Activated CD8-positive, alpha-beta T cell treated with anti-CD3 and anti-CD28 coated beads, Interleukin-2, amount 10 ng/mL, durations not matched to agents 7 days and 5 days (primary cell): ENCODE measurements at places on chromosomes 12 and 14.
A peak's percentile ranks its signal among the peaks of the same experiment; 100 is the strongest.

DNA sequence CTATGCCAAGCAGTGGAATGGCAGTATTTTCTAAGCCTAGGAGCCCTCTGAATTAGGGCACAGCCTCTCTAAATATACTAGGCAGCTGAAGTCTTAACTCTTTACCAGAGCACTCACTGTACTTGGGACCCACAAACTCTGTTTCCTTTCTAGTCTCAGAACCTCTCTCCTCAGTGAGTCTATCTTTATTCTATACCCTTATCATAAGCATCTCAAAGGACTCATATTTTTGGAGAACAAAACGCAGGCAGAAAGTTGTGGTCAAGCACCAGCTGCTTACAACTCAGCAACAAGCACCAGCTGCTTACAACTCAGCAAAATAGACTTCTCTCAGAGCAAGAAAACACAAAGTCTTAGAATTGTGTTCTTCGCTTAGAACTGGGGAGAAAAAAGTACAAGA lies 993 bp downstream of the CCDC196 start:
- H3K27ac ChIP-seq, result no peak overlapping the region
- H3K36me3 ChIP-seq, result no peaks in the 10 kb centered on the region
- no peak for DNase-seq

DNA sequence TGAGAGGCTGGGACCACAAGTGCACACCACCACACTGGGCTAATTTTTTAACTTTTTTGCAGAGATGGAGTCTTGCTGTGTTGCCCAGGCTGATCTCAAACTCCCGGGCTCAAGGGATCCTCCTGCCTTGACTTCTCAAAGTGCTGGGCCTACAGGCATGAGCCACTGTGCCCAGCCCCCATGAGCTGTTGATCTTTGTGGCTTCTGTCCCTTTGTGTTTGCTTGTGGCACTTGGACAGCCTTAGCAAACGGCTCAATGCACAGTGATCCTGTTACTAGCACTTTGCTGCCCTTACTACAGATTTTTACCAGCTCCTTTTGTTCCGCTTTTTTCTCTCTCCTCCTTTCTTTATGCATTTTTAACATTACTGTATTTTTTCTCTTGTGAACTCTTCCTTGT lies 25.3 kb upstream of the EVL start:
- H3K4me3 ChIP-seq, result no peak overlapping the region
- no peak for DNase-seq
- peaks cover 10% of the 10 kb centered on the region for H3K4me1 ChIP-seq
- no peaks in the 10 kb centered on the region for H3K27me3 ChIP-seq

DNA sequence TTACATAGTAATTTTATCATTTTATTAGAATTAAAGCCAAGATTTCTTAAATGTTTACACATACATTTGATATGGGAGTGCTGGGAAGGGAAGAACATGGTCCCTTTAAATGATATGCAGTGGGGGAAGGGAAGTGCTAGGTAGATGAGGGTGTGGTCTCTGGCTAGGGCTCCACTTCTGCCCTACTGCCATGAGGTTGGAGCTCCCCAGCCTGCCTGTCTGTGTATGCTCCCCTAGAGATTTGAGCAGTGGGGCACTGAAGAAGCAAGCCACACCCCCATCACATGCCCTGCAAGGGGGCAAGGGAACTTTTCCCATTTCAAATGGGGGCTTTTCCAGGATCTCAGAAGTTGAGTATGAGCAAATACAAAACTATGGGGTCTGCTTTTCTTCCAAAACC lies 25.5 kb downstream of the CLECL1 start:
- H3K36me3 ChIP-seq, result peaks cover 40% of the 10 kb centered on the region
- H3K4me1 ChIP-seq, result peaks cover 54% of the 10 kb centered on the region
- no peak for DNase-seq
- peak overlapping the region; percentile 85 for H3K27ac ChIP-seq

GRCh38 chr14:103749860-103750259 lies 34.2 kb downstream of the ZFYVE21 start:
- H3K4me1 ChIP-seq, result peaks cover 29% of the 10 kb centered on the region
- H3K36me3 ChIP-seq, result peaks cover 6% of the 10 kb centered on the region
- H3K4me3 ChIP-seq, result no peak overlapping the region
- no peaks in the 10 kb centered on the region for H3K27me3 ChIP-seq
- peak overlapping the region; percentile 24 for H3K27ac ChIP-seq

- DNase-seq, result no peak
- H3K36me3 ChIP-seq, result no peaks in the 10 kb centered on the region
- no peaks in the 10 kb centered on the region for H3K4me1 ChIP-seq
- H3K4me3 ChIP-seq, result no peak overlapping the region
Measured at GRCh38 chr12:53782093-53782703, 30.4 kb upstream of the CISTR start.

- H3K4me3 ChIP-seq, result peak overlapping the region; percentile 24
- H3K36me3 ChIP-seq, result no peaks in the 10 kb centered on the region
- peaks cover 5% of the 10 kb centered on the region for H3K27me3 ChIP-seq
- H3K27ac ChIP-seq, result no peak overlapping the region
- DNase-seq, result peak; percentile 88
Measured at GRCh38 chr12:110826592-110827200, 20.1 kb upstream of the CCDC63 start.

- H3K36me3 ChIP-seq, result no peaks in the 10 kb centered on the region
- DNase-seq, result no peak
- no peaks in the 10 kb centered on the region for H3K27me3 ChIP-seq
Measured at GRCh38 chr12:100671396-100672074, 98.1 kb downstream of the GAS2L3 start.

- H3K27me3 ChIP-seq, result no peaks in the 10 kb centered on the region
- H3K4me3 ChIP-seq, result peak overlapping the region; percentile 54
- H3K27ac ChIP-seq, result peak overlapping the region; percentile 86
- H3K4me1 ChIP-seq, result peaks cover 89% of the 10 kb centered on the region
- H3K36me3 ChIP-seq, result peaks cover 27% of the 10 kb centered on the region
- no peak for DNase-seq
Measured at GRCh38 chr12:64673490-64674169, 63.3 kb downstream of the RASSF3 start.

- H3K4me3 ChIP-seq, result no peak within 1 kb of the TSS
- H3K27me3 ChIP-seq, result peaks cover 12% of the 10 kb centered on the region
- no peak for DNase-seq
- H3K4me1 ChIP-seq, result no peaks in the 10 kb centered on the region
- H3K27ac ChIP-seq, result no peak within 1 kb of the TSS
Measured at GRCh38 chr12:7503686-7504415, at the start of gene CD163. CD163 (minus strand) TSS chr12:7503777; CDS start chr12:7503690, 87 bp downstream.

- peaks cover 4% of the 10 kb centered on the region for H3K36me3 ChIP-seq
- H3K4me1 ChIP-seq, result peaks cover 5% of the 10 kb centered on the region
- DNase-seq, result no peak
- H3K27me3 ChIP-seq, result no peaks in the 10 kb centered on the region
Measured at GRCh38 chr12:120481022-120481767, 11.6 kb upstream of the SRSF9 start.

GRCh38 chr12:48351022-48351708 lies 446 bp upstream of the ZNF641 start:
- no peak for DNase-seq
- peak overlapping the region; percentile 74 for H3K27ac ChIP-seq
- peaks cover 27% of the 10 kb centered on the region for H3K36me3 ChIP-seq
- H3K4me3 ChIP-seq, result peak overlapping the region; percentile 77
- peaks cover 20% of the 10 kb centered on the region for H3K4me1 ChIP-seq

DNA sequence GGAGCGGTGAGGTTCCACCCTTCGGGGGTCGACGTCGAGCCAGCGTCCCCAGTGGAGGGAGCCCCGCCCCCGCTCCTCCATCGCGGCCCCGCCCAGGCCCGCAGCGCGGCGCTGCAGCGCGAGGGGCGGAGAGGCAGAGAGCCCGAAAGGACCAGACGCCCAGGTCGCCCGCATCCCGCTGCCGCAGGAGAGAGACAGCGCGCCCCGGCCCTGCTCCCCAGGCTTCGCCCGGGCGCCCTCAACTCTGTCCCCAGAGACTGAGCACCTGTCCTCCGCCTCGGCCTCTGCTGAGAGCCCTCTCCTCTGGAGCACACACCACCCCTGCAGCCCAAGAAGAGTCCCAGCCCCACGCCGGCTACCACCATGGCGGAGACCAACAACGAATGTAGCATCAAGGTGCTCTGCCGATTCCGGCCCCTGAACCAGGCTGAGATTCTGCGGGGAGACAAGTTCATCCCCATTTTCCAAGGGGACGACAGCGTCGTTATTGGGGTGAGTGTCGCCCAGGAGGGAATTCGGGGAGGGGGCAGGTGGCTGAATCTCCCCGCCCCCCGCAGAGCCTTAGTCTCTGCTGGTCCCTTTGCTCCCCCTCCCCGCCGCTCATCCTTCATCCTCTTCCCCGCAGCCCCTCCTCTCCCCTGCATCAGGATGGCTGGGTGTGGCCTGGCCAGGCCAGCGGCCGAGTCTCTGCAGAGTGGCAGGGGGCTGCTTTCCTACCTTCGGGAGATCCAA lies at the start of gene KIF5A:
KIF5A (plus strand) TSS at position 136 of the 732 bp plus-strand sequence; CDS start at position 364, 228 bp downstream.
- peak within 1 kb of the TSS; percentile 76 for H3K4me3 ChIP-seq
- peak; percentile 70 for DNase-seq
- H3K27ac ChIP-seq, result no peak within 1 kb of the TSS

- H3K27me3 ChIP-seq, result no peaks in the 10 kb centered on the region
- no peak for DNase-seq
- H3K36me3 ChIP-seq, result no peaks in the 10 kb centered on the region
Measured at GRCh38 chr14:102764220-102764671, 13.0 kb upstream of the TRAF3 start.

DNA sequence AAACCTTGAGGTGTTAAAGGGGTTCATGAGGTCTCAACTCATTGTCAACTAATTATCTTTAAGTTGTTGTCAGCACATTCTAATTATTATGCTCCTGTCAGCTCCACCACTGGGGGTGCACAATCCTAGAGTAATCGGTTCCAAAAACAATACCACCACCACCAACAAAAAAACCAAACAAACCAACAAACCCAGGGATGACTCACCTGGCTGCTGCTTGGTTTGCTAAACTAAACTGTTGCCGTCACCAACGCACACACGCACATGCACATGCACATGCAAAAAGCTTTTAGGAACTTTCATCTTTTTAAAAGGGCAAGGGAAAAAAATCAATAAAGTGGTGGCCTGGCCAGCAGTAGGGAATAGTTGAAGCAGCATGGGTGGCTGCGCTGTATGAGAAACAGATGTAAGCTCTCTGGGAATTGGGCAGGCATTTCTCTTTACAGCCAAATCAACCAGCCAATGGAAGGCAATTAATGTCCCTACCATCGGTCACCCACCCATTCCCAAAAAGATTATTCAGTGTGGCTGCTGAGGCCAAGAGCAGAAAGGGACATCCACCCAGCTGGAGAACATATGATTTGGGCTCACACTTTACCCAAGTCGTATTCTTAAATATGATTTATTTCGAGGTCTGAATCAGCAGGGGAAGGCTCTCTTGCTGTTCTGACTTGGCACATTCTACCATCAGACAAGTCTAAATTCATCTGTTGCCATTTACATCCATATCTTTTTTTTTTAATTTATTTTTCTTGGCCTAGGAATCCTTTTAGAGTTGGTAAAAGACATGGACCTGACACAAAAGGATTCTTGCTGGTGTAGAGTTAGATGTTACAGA lies 20.0 kb downstream of the TMEM30B start:
- H3K4me1 ChIP-seq, result no peaks in the 10 kb centered on the region
- H3K36me3 ChIP-seq, result no peaks in the 10 kb centered on the region
- no peak overlapping the region for H3K27ac ChIP-seq
- H3K4me3 ChIP-seq, result no peak overlapping the region

- no peak for DNase-seq
- H3K36me3 ChIP-seq, result peaks cover 4% of the 10 kb centered on the region
- H3K4me1 ChIP-seq, result peaks cover 4% of the 10 kb centered on the region
- H3K27ac ChIP-seq, result no peak overlapping the region
- H3K4me3 ChIP-seq, result no peak overlapping the region
Measured at GRCh38 chr12:130160711-130161231, 1.5 kb upstream of the FZD10 start.

DNA sequence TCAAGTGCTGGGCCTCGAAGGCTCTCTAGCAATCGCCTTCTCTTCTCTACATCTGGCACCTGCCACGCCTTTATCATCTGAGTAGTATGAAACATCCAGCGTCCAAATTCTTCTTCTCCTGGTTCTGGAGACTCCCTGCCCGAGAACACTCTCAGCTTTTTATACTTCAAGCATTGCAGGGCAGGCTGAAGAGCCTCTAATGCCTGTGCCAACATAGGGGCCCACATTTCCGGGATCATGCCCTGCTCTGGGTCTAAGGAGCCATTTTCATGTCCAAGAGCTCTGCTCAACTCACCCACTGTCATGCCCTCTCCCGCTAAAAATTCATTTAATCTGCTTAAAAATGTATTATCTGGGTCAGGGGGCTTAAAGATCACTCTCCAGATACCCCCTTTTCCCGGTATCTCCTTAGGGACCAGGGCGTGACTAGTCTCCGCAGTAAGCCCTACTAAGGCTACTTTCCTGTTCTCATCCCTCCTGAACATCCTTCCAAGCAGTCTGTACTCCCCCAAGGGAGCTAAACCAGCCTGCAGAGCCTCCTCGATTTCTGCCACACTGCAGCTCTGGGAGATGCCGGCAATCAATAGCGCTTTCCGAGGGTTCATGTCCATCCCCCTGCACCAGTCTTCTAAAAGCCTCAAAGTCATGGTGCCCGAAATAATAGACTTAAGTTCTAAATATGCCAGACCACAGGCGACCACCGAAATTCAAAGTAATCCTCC lies 940 bp downstream of the MOAP1 start:
- peaks cover 34% of the 10 kb centered on the region for H3K4me1 ChIP-seq
- no peaks in the 10 kb centered on the region for H3K27me3 ChIP-seq
- H3K27ac ChIP-seq, result peak overlapping the region; percentile 91
- DNase-seq, result no peak

GRCh38 chr12:18074001-18074400 lies 16.0 kb downstream of the RERGL start:
- no peak overlapping the region for H3K27ac ChIP-seq
- DNase-seq, result no peak
- no peaks in the 10 kb centered on the region for H3K27me3 ChIP-seq
- H3K4me1 ChIP-seq, result no peaks in the 10 kb centered on the region
- H3K4me3 ChIP-seq, result no peak overlapping the region
- H3K36me3 ChIP-seq, result no peaks in the 10 kb centered on the region

DNA sequence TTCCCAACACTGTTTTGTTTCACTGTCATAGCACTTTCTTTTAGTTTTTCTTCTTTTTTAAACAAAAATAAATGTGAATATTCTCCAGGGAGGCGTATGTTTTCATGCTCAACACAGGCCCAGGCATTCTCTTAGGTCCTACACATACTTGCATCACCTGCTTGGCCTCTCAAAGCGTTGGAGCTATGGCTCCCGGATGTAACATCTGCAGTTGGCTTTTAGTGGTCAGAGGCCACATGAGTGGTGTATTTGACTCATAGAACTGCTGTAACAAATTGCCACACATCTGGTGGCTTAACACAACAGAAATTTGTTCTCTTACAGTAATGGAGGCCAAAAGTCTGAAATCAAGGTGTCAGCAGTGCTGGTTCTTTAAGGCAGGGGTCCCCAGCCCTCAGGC lies 44.6 kb upstream of the VRK1 start:
- no peak overlapping the region for H3K4me3 ChIP-seq
- no peaks in the 10 kb centered on the region for H3K36me3 ChIP-seq
- no peaks in the 10 kb centered on the region for H3K4me1 ChIP-seq
- no peak for DNase-seq
- peaks cover 9% of the 10 kb centered on the region for H3K27me3 ChIP-seq
